Right cardiac atrium (tissue), 5 donors: ENCODE measurements at places on chromosomes 1 and 21. TPM values are rescaled to one million over a fixed set of nuclear protein-coding genes. Genes with fewer than 3 reads are reported as not detected.

Gene ESRRG
- total RNA-seq = 50.4 TPM

Gene CELF3
- 0.19 TPM for total RNA-seq

Gene MRPS21
- total RNA-seq = 81.4 TPM

Gene CDK18
- 141 TPM for total RNA-seq

Gene PHLDA3
- total RNA-seq = 47.4 TPM

Gene WNT2B
- total RNA-seq = 11.1 TPM

Gene DNASE2B
- not detected for total RNA-seq

Gene WNT4
- 0.25 TPM for total RNA-seq

DNA sequence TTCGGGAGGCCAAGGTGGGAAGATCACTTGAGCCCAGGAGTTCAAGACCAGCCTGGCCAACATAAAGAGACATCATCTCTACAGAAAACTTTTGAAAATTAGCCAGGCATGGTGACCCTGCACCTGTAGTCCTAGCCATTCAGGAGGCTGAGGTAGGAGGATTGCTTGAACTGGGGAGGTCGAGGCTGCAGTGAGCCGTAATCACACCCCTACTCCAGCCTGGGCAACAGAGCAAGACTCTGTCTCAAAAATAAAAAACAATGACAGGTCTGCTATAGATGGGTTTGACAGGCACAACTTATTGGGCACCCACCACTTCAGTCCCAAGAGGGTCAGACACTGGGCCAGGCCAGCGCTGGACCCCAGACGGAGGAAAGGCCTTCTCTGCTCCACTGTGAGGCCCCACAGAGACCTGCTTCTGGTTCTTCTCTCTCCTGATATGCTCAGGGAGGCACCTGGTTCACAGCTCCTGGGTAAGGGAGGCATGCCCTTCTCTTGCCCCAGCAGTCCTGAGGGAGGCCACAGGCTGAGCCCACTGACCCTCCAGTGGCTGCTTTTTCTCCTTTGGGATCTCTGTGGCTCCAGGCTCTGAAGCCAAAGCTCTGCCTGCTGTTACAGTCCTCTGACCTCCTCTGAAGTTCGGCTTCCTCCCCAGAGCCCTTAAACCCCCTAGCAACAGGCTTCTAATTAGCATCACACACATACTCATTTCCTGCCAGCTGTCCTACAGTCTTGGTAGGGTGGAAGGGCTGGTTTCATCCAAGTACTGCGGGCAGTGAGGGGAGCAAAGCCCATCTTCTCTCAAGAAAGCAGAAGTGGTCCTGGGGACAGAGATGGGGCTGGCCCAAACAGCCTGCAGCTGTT is 14.4 kb downstream of the S100A16 start:
- no peak for DNase-seq

- no peak for DNase-seq
Observed at GRCh38 chr1:218481116-218481775, 136.1 kb downstream of the TGFB2 start.

DNA sequence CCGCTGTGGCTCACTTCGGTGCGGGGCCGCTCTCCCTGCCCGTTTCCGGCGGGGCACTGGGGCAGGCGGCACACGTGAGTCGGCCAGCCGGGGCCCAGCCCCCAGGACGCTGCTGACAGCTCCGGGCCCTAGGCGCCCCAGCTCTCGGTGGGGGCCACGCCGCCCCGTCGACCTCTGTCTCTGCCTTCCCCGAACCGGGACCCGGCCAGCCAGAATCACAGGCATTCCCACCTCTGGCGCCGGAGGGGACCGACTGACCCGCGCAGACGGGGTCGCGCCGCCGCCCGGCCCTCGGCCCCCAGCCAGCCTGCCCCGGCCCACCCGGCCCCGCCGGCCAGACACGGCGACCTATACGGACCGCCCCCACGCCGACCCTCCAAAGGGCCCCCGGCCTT is 755 bp downstream of the SCMH1 start:
- DNase-seq = peak; percentile 77

DNA sequence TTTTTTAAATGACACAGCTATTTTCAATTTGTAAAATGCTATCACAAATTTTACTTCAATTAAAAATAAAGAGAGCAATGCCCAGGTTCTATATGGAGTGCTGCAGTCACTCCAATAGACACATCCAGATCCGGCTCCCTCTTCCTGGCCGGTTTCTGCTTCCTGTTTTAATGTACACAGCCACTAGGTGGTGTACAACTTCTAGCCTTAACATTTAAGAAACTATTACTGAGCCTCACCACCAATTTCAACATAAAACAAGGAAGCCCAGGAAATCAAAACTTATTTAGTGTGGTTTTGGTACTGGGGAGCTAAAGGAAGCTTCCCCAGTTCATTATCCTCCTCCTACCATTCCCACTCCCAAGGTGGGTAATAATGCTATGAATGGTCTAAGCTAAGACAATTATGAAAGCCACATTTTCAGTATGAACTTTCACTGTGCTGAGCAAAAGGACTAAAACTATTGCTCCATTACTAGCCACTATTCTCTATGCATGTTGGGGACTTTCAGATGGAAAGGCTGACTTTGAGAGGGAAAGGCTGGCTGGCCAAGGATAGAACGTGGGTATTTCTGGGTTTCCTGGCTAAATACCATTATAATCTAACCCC is 25.5 kb upstream of the MTMR11 start:
- DNase-seq = no peak

- DNase-seq = peak; percentile 80
Observed at GRCh38 chr1:27542463-27543273, 52.7 kb upstream of the WASF2 start.

- DNase-seq = no peak
Observed at GRCh38 chr1:41344708-41345159, 16.5 kb upstream of the FOXO6 start.

- DNase-seq = no peak
Observed at GRCh38 chr1:17636612-17637011, 97.1 kb downstream of the ARHGEF10L start.

DNA sequence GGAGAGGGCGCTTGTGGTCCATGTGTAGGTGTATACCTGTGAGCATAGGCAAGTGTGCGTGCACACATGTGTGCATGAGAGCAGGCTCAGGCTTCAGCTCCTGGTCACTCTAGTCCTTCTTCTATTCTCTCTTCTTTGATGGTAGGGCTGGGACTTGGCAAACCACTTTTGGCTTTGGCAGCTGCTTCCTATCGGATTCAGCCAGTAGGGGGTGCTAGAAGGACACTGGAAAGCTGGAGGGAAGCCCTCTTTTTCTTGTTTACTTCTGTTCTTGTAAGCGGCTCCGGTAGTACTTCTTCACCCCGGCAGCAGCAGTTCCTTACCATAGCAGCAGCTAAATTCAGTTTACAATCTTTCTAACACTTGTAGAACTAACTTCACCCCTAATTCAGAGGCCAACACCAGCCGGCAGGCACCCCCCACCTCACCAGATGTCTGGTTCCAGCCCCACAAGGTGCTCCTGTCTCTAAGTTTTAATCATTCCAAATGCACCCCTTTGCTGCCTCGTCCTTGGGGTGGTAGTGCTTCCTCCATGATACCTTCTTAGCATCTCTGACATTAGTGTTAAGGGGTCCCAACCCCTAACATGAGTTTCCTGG is 25.1 kb downstream of the NENF start:
- no peak for DNase-seq

GRCh38 chr1:40808002-40808401 is 24.4 kb downstream of the KCNQ4 start:
- no peak for DNase-seq

DNA sequence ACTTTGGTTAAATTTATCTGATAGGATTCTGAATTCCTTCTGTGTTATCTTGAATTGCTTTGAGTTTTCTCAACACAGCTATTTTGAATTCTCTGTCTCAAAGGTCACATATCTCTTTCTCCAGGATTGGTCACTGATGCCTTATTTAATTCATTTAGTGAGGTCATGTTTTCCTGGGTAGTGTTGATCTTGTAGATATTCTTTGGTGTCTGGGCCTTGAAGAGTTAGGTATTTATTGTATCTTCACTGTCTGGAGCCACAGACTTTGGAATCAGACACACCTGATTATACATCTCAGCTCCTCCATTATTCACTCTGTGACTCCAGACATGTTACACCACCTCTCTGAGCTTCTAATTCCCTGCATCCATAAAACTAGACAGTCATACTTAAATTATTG is 34.2 kb upstream of the ETS2 start:
- no peak for DNase-seq

DNA sequence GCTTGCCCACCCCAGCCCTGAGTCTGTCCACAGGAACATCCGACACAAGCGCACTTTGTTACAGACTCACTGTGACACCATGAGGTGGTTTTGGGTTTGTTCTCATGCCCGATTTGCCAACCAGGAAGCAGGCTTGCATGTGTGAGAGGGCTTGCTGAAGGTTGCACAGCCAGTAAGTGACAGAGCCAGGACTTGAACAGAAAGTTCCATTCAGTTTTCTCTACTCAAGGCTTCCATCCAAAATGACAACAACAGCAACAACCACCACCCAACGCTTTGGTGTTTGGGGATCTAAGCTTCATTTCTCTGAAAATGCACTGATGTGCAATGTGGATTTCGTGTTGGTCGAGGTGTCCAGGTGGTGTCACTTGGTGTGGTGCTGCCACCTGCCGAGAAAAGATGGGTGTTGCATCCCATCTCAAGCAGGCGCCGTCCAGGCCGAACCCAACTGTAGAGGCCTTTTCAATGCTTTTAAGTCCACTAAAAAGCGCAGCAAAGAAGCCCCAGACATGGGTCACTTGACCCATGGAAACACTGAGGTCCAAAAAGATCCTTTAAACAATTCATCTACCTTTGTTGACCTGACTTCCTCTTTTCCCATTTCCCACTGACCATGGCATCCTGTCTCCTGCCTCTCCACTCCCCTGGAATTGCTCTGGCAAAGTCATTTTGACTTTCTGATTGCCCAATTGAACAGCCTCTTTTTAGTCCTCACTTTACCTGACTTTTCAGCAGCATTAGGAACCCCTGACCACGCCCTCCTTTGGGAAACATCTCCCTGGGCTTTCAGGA is 12.2 kb downstream of the CITED4 start:
- DNase-seq = peak; percentile 85
